NCI-H1048 (cell line): ENCODE measurements at places on chromosomes 16 and 17.

DNA sequence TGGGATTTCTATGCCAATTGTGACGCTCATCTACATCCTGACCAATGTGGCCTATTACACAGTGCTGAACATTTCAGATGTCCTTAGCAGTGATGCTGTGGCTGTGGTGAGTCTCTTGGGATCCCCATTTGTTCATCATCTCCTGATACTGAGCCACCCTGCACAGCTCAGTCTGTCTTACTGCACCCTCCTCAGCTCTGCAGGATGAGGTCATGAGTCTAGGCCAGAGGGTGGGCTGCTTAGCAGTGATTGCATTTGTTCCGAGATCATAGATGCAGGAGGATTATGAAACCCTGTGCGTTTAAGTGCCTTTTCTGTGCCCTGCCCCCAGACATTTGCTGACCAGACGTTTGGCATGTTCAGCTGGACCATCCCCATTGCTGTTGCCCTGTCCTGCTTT is 19.5 kb downstream of the SLC7A6OS start:
- DNase-seq, result no peak

GRCh38 chr16:53415504-53415903 is 18.8 kb upstream of the RBL2 start:
- no peak for DNase-seq

DNA sequence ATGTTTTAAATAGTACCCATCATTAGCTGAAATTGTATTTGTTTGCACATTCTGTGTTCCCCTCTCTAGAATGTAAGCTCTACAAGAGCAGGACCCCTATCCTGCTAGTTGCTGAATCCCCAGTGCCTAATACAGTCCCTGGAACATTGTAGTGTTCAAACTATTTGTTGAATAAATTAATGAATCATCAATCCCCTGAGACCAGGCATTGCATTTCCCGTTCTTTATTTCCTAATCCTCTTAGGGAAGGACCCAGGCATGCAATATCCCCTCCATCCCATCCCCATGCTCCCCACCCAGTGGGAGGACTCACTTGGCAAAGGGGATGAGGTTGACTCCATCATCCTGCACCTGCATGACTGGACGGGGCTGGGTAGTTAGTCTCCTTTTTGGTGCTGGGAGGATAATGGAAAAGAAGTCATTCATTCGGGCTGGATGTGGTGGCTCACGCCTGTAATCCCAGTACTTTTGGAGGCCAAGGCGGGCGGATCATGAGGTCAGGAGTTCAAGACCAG is 3.2 kb downstream of the INCA1 start:
- DNase-seq, result no peak

DNA sequence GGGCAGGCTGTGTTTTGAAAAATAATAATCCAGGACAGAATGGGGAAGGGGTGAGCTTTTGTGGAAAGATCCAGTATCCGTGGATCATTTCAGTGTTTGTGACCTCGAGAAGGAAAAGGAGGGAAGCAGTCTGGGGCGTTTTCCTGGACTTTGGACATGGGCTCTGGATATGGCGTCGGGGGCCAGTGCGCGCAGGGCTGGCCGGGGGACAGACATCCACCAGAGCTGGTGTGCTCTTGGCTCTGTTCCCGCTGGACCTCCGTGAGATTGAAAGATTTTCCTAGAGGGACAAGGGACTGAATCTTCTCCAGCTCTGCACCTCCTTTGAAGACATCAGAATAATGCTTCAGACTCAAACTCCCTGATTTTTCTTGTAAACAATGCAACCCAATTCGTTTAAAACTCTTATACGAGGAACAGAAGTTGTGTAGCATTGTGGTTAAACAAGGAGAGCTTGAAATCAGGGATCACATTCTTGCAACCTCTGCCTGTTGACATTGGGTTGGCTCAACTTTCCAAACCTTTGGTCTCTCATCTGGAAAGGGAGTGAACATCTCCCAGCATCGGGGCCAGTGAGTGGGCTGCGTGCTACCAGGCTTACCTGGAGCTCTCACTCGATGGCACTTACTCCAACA is 75.9 kb downstream of the C16orf95 start:
- no peak for DNase-seq

- DNase-seq, result no peak
Observed at GRCh38 chr16:64455275-64455674, 666.6 kb downstream of the CDH11 start.

DNA sequence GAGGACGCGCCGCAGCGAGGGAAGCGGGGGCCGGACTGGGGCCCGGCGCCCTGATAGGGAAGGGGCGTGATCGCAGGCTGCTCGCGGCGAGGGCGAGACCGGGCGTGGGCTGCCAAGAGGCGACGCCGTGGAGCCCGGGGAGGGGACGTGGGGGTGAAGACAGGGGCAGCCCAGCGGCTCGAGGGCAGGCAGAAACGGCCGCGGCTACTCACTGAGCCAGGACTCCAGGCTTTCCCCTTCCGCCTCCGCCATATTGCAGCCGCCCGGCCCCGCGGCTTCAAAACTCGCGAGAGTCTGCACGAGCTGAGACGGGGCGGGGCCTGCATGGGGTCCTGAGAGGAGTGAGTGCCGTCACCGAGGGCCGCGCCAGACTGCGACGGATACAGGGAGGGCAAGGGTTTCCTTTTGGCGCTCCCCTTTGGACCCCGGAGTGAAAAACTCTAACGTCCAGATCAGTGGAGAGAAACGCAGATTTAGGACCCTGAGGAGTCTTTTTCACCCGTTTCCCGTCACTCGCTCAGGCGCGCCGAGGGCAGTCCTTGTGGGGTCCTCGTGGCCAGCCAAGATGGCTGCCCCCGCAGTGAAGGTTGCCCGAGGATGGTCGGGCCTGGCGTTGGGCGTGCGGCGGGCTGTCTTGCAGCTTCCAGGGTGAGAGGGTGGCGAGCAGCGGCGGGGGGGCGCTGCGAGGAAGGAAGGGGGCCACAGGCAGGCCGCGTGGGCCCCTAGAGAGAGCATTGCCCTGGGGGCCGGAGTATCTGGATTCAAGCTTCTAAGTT is at the start of the genes GGA3 and MRPS7:
Gene GGA3 (minus strand): TSS at position 271 of the 776 bp plus-strand sequence. CDS start 19 bp downstream, at position 252.
Gene MRPS7 (plus strand): TSS at position 544 of the 776 bp plus-strand sequence. CDS start 22 bp downstream, at position 566.
- peak; percentile 70 for DNase-seq

DNA sequence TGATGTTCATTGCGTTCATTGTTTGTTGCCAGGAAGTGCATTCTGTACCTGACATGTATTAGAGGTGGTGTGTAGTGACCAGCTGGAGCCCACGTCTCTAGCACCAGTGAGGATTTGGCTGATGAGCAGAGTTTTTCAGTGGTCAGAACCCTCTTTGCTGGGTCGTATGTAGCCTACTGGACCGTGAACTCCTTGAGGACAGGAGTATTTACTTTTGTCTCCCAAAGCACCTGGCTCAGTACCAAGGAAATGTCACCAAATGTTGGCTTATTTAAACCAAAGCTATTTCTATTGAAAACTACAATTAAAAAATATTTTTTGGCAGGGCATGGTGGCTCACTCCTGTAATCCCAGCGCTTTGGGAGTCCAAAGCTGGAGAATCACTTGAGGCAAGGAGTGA is 262.7 kb downstream of the SNX29 start:
- DNase-seq, result no peak

DNA sequence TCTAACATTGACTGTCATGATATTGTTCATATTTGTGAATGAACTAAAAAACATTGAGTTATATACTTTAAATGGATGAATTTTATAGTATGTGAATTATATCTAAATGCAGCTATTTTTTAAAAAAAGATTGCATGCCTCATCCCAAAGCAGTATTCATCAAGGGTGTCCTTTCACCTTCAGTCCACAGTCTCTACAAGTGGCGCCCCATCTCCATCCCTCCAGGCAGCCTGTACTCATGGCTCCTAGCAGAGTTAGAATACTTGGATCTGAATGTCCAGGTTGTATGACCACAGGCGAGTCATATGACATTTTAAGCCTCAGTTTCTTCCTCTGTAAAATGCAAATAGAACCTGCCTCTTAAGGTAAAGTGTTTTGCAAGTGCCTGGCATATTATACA is 69.8 kb downstream of the TMEM100 start:
- no peak for DNase-seq

DNA sequence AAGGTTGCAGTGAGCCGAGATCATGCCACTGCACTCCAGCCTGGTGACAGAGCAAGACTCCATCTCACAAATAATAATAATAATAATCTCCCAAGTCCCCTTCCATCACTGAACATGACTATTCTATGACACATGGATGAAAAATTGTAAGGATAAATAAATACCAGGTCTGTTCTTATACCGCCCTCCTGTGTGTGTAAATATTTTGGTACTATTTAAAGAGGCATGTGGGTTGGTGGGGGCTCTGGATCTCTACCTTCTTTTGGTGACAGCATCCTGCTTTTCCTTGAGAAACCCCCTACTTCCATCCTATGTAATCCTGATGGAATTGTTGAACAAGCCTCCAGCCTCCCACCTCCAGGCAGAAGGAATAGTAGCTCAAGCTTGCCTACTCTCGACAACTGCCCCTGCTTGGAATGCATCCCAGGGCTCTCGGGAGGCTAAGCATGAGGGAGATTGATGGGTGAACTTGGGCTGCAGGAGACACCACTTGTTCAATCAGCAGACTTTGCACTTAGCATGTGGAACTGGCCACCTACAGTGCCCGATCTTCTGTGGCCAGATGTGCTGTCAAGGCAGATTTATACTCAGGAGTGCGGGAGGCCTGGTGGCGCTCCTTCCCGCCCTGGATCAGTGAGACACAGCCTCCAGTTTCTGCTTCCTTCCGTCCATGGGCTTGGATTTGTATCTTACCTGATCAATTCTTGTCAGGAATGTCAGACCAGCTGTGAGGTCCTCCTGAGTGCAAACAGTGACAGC is 287.4 kb downstream of the SLC39A11 start:
- no peak for DNase-seq

DNA sequence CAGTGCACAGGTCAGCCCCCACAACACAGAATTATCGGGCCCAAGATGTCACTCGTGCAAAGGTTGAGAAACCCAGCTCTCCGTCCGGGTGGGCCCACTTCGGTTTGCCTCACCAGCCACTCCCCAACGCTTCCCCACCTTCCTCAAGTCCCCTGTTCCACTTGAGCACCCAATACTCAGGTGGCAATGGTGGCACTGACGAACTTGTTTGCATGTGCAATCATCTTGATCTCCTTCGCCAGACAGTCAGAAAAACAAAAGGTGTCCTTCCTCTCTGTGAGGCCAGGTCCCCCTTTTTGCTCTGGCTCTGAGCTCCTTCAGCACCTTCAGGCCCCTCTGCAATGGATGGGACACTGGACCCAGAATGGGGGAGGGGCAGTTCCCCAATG is 3.7 kb downstream of the GGA2 start:
- no peak for DNase-seq

DNA sequence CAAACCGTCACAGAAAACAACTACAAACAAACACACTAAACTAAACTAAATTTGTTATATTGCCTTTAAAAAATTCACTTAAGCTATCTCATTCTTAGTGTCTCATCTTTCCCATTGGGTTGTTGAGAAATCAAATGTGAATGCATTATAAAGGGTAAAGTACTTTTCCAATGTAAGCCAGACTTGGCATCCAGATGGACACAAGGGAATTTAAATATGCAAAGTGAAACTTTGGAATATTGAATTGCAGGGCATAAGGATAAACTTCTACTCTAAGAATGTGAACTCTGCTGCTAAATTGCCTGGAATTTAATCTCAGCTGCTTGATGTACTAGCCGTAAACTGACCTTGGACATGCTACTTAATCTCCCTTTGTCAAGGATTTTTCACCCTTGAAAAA is 1554.6 kb downstream of the CDH8 start:
- no peak for DNase-seq

GRCh38 chr16:67657751-67658518 is 2.1 kb downstream of the ACD start:
- no peak for DNase-seq

- no peak for DNase-seq
Observed at GRCh38 chr17:80026359-80027042, 9.2 kb downstream of the TBC1D16 start.

DNA sequence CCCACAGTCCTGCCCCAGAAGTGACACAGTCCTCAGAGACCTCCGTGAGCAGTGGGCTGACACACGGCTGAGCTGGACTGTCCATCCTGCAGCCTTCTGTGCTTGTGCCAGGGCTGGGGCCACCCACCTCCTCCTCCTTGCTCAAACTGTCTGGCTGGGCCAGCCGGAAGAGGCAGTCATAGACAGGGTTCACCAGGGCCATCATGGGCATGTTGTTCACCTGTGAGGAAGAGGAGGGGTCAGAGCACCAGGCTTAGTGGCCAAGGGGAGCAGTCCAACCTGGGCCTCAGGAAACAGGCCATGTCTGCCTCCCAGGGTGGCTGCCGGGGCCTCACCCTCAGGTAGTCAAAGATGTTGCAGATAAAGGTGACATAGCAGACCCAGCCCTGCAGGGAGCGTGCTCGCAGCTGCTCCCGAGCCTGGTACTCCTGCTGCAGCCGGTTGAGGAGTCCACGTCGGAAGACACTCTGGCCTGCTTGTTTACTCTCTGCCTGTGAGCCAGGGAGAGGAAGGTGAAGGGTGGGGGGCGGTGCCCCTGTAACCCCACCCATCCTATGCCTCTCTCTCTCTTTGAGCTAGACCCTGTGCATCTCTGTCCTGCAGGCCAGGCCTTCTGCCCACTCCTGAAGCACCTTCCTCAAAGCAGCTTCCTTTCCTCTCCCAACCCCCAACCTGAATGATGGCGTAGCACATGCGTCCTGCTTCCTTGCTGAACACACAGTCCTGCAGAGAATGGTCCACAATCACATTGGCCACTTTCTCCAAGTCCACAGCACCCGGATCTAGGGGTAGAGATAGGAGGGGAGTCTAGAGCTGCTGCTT is 3.4 kb downstream of the MIF4GD start:
- no peak for DNase-seq

- DNase-seq, result no peak
Observed at GRCh38 chr17:57744195-57745170, 616 bp downstream of the CCDC182 start.
